CD4-positive, alpha-beta T cell treated with Interleukin-17A for 4 hours (primary cell): ENCODE measurements at places on chromosomes 1 and 21.

GRCh38 chr1:222852326-222852725 lies 37.5 kb downstream of the DISP1 start:
- DNase-seq, result no peak

- no peak for DNase-seq
Observed at GRCh38 chr1:21935393-21935804, 1.7 kb downstream of the HSPG2 start.

- DNase-seq, result no peak
Observed at GRCh38 chr1:18565321-18565720, 65.3 kb upstream of the PAX7 start.

GRCh38 chr1:119686661-119687060 lies 25.1 kb upstream of the PHGDH start:
- DNase-seq, result no peak

- DNase-seq, result no peak
Observed at GRCh38 chr1:233656032-233656635, 42.2 kb downstream of the KCNK1 start.

GRCh38 chr1:234613128-234613875 lies 3.3 kb upstream of the IRF2BP2 start:
- DNase-seq, result peak; percentile 17

GRCh38 chr1:185349556-185349955 lies 32.5 kb upstream of the IVNS1ABP start:
- no peak for DNase-seq

- peak; percentile 44 for DNase-seq
Observed at GRCh38 chr1:26786437-26787380, 1.0 kb upstream of the PIGV start.

DNA sequence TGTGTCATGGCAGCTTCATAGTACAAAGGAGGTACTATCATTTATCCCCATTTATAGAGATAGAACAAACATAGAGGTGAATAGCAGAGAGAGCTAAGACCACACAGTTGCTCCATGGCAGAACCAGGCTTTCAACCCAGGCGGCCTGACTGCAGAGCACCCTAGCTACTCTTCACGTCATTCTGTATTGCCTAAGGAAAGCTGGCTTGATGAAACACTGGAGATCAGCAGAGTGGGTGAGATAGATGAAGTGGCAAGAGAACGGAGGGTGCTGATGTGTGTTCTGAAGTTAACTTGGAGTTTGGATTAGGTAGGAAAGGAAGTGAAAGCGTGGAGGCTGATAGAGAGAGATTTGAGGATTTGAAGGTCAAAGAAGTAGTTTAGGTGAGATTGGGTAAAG lies 47.9 kb upstream of the RWDD3 start:
- DNase-seq, result no peak

DNA sequence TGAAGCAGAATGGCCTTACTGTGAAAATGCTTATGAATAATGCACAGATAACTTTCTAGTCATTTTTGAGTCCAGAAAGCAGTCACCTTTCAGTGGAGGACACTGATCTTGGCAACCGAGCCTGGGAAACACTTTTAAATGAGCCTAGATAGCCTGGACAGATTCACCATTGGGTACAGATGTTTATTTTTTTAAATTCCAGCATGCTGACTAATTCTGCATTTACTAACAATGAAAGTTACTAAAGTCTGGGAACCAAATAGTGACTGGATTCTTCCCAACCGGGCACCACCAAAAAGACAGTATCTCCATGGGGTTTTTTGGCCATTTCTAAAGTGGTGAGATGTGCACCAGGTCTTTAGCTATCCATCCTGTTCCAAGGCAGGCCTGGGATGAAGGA lies 3.3 kb upstream of the FMOD start:
- no peak for DNase-seq

- DNase-seq, result no peak
Observed at GRCh38 chr1:212549503-212550017, 59.0 kb upstream of the ATF3 start.

DNA sequence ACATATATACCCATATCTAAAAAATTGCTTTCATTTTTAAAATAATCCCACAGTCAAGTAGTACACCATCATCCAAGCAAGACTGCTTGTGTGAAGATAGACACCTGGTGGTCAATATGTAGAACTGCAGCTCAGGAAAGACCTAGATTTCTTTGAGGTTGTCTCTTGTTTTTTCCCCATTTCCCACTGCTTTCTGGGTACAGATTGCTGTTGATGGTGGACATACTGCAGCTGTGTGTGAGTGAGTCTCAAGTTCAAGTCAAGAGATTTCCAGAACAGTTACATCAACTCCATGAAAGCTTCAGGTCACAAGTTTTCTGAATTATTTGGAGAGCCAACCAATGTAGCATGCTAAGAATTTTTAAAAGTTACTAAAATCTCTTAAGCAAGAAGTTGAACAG lies 306.4 kb downstream of the DUSP10 start:
- DNase-seq, result no peak

- DNase-seq, result peak; percentile 44
Observed at GRCh38 chr1:21344750-21345443, 54.6 kb upstream of the ECE1 start.

DNA sequence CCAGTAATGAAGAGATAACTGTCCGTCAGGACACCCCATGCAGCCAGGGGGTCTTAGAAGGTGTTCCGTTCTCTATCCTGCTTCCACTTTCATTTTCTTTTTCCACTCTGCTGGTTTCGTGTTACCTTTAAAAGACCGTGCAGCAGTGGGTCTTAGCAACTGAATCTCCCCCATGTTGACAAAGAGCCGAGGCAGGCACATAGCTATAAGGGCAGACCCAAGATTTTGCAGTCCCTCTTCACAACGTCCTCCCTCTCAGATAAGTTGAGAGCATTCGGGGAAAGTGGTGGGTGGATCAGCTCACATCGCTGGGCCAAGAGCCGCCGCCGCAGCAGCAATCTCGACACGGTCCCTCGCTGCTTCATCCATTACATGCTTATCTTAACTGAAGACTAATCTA lies 355.5 kb downstream of the LMO4 start:
- no peak for DNase-seq

- peak; percentile 73 for DNase-seq
Observed at GRCh38 chr1:150281221-150281757, 1.1 kb upstream of the CIART start.

DNA sequence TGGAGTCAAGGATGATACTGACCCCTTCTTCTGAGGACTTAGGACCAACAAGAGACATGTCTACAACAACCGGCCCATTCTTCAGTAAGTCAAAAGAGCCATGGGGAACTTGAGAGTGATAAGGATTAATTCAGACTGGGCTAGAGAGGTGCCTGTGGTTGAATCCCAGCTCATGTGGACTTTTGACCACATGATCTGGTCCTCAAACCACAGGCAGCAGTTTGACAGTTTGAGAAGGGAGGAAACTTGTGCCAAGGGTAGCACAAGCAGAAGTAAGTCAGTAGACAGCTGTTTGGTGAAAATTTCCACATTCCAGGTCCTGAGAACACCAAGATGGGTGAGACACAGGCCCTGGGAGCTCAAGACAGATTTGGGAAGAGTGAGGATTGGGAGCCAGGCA lies 19.8 kb downstream of the SH3BP5L start:
- DNase-seq, result no peak

GRCh38 chr1:66927528-66927927 lies 2.7 kb downstream of the MIER1 start:
- DNase-seq, result no peak

GRCh38 chr1:56953386-56953785 lies 12.4 kb downstream of the C8B start:
- no peak for DNase-seq

DNA sequence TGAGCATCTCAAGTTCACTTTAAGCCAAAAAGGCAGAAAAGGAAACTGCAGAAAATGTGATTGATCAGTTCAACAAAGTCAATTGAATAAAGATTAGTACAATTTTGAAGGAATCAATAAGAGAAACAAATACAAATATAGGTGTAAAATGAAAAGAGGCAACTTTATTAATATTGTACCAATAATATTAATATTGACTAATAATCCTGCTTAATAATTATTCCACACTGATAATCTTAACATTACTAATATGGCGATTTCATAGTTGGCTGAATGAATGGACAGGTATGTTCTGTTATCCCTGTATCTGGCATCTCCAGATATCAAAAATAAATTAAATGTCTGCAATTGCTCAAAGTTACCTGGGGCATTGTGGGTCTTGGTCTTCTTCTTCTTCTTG lies 61.8 kb downstream of the PRKAB2 start:
- DNase-seq, result no peak

GRCh38 chr1:65758128-65758527 lies 34.6 kb upstream of the PDE4B start:
- DNase-seq, result no peak
